Endodermal cell (in vitro differentiated cells): ENCODE measurements at places on chromosomes 13 and 19. TPM values are rescaled to one million over a fixed set of nuclear protein-coding genes. Genes with fewer than 3 reads are reported as not detected.
A peak's percentile ranks its signal among the peaks of the same experiment; 100 is the strongest.

The KL gene
- not detected in 3 replicates for total RNA-seq

The CEP89 gene
- total RNA-seq, result 34.8 to 40.4 TPM (median 38.4 TPM) in 3 replicates

The ZNF69 gene
- 18.1 and 24.6 TPM in 2 replicates for total RNA-seq

The GRK1 gene
- 1.4 and 1.7 TPM in 2 replicates for total RNA-seq

The PSG7 gene
- not detected in 3 replicates for total RNA-seq

The DCT gene
- not detected in 2 replicates for total RNA-seq

The ZFP82 gene
- 13.6 and 16.0 TPM in 2 replicates for total RNA-seq

The PRODH2 gene
- 0.93 and 1.0 TPM in 2 replicates for total RNA-seq

The SPINT2 gene
- total RNA-seq, result 415 and 443 TPM in 2 replicates

The DKKL1 gene
- 2.1 to 3.6 TPM (median 2.2 TPM) in 3 replicates for total RNA-seq

The KLK7 gene
- not detected in 2 replicates for total RNA-seq

The CLEC4G gene
- total RNA-seq, result not detected in 3 replicates

The TNFSF13B gene
- total RNA-seq, result 0.35 and 0.93 TPM in 2 replicates

- no peak for DNase-seq
These were observed 382.9 kb downstream of the KLF12 start for GRCh38 chr13:73751290-73751689.

DNA sequence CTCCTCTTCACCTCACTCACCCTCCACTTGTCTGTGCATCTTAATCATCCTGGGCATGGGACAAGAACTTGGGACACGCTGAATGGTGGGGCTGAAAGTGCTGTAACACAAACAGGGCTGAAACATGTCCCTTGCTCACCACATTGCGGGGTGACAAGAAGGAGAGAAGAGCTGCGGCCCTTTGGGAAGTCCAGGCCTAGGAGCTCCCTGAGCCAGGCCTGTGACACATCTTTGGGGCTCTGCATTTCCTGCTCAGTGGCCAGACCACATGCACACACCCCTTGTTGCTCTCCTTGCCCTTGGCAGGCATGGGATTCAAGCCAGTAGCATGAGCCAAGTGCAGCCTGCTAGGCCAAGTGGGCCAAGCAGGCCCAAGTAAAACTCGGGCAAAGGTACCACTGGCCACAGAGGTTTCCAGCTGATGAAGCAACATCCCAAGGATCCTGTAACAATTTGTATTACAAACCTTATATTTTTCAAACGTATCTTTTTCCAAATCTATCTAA, 1384.3 kb upstream of the PCDH20 start:
- no peak for DNase-seq

DNA sequence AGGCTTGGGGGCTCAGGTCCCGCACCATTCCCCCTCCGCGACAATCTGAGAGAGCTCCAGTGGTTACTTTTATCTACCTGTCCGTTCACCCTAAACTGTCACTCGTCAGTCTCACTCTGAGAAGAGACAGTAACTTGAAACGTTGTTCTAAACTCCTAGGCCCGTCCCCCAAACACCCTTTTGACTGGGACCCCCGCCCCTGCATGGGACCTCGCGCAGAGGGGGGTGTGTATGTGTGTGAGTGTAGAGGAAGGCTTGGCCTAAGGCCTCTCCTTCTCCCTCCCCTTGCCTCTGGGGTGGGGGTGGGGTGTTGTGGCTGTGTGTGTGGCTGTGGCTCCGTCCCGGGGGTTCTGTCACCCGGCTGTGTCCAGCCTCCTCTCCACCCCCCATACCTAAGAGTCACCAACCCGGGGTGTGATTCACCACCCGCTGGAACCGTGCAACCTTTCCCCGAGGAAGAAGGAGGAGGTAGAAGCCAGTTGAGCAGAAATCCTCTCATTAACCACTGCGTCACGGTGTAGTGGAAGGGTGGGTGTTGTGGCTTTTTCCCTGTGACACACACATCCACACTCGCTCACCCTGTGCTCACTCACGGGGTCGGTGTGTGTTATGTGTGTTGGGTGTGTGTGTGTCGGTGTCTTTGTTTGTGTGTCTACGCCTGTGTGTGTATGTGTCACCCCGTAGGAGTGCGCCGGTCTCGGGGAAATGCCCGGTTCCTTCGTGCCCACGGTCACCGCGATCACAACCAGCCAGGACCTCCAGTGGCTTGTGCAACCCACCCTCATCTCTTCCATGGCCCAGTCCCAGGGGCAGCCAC, 2.4 kb downstream of the FOSB start:
- no peak for DNase-seq

DNA sequence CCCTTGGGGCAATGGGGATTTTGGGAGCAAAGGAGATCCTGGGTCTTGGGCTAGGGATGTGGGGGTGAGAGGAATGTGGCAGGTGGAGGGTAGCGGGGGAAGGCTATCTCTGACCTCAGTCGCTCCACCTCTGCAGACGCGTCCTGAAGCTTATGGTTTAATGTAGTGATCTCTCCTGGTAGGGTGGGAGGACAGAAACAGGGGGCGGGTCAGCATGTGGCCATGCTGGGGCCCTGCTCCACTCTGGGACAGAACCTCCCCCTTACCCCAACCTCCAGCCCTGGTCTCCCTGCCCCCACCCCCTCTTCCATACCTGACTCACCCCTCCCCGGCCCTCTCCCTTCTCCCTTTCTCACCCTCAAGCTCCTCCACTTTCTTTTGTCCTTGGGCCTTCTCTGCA, 1.4 kb downstream of the BST2 start:
- peak; percentile 82 for DNase-seq

GRCh38 chr19:13154911-13155471, 4.8 kb downstream of the IER2 start:
- peak; percentile 94 for DNase-seq

GRCh38 chr13:50437252-50437651, 406.2 kb downstream of the DLEU7 start:
- DNase-seq, result no peak

GRCh38 chr13:51113186-51113881, 2.3 kb upstream of the C13orf42 start:
- DNase-seq, result peak; percentile 52

DNA sequence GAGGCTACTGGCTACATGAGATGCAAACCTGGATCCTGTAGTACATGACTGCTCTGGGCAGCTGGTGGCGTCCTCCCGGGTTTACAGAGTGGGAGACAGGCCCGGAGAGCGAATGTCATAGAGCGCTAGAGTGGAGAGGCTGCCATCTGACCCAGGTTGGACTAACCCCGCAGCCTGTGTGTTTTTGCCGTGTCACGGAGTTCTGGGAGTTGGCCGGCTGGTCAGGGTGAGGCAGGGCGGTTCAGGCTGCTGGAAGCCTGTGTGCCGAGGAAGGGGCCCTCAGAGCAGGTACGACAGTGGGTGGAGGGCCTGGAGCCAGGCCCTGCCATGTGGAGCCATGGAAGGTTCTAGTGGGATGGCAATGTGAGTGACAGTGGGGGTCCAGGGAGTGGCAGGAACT, 12.5 kb downstream of the CRTC1 start:
- DNase-seq, result peak; percentile 47

DNA sequence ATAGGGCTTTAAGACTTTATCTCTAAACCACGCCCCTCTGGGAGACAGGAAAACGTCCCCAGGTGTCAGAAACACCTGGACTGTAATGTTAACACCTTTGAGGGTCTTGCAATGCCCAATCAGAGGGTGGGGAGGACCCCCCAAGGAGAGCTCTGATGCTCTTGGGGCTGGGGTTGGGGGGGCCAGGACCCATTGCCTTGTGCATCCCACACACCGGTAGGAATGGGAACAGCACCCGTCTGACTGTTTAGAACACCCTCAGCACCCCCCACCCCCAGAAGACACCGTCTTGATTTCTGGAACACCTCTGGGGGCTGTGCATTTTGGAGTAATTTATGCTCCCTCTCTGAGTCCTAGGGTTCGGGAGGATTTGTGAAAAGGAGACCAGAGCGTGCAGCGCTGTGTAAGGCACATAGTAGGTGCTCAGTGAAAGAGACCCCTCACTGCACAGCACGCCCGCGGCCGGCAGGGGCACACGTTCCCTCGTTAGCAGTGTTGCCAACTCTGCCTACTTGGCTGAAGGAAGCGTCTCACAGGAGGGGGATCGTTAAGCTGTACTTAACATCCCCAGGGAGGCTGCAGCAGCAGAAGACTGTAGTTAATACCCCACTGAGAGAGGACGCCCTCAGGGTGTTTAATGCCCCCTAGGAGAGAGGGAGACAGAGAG, 2.8 kb upstream of the ERFL start:
- DNase-seq, result peak; percentile 87

GRCh38 chr13:112885782-112886268, 83.2 kb upstream of the MCF2L start:
- peak; percentile 96 for DNase-seq

GRCh38 chr13:30881191-30881651, 24.9 kb upstream of the MEDAG start:
- no peak for DNase-seq

DNA sequence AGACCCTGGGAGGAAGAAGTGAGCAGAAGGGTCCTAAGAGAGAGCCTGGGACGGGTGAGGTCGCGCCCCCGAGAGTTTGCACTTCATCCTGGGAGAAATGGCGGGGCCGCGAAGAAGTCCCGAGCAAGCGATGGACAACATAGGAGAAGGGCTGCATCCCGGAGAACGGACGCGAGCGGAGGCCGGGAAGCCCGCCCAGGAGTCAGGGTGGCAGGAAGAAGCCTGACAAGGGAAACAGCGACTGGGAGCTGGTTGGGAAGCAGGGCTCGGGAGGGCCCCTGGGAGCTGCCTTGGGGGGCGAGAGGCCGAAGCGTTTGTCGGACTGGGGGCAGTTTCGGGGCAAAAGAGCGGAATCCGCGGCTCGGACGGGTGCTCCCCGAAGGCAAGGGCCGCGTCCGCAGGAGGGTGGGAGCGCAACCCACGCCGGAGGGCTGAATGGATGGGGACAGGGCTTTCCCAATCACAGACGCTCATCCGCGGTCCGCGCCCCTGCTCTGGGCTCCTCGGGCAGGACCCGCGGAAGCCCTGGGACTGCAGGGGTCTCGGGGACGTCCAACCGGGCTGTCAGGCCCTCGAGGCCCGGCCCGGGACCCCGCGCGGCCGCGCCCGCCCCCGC, 469 bp downstream of the ABHD17A start:
- DNase-seq, result peak; percentile 61

DNA sequence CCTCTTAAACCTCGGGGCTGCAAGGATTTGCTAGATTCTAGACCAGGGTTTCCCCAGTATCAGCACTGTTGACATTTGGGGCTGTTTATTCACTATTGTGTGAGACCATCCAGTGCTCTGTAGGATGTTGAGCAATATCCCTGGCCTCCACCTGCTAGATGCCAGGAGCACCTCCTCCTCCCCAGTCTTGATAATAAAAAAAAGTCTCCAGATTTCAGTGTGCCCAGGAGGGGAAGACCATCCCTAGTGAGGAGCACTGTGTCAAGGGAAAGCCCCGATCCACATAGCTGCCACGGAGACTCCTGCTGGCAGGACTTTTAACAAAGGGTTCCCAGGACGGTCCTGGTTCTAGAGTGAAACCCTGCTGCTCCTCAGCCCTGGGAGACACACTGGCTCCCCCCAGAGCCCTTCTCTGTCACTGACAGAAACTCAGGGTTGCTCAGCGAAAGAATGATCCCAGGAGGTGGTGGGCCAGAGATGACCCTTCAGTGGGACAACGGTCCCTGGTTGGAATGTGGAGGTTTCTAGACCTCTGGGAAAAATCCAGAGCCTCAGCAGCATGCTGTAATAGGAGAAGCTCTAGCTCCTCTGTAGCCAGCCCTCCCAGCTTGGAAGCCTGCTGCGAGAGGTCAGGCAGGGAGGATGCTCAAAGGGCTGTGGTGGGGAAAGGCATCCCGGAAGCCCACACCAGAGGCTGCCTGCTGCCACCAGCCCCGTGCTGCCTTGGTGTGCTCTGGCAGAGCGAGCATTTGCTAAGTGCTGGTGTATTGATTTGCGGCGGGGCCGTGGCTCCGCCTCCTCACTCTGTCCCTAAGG, 20.3 kb downstream of the LYL1 start:
- DNase-seq, result peak; percentile 85

GRCh38 chr19:44872661-44873060, 18.4 kb upstream of the TOMM40 start:
- no peak for DNase-seq

DNA sequence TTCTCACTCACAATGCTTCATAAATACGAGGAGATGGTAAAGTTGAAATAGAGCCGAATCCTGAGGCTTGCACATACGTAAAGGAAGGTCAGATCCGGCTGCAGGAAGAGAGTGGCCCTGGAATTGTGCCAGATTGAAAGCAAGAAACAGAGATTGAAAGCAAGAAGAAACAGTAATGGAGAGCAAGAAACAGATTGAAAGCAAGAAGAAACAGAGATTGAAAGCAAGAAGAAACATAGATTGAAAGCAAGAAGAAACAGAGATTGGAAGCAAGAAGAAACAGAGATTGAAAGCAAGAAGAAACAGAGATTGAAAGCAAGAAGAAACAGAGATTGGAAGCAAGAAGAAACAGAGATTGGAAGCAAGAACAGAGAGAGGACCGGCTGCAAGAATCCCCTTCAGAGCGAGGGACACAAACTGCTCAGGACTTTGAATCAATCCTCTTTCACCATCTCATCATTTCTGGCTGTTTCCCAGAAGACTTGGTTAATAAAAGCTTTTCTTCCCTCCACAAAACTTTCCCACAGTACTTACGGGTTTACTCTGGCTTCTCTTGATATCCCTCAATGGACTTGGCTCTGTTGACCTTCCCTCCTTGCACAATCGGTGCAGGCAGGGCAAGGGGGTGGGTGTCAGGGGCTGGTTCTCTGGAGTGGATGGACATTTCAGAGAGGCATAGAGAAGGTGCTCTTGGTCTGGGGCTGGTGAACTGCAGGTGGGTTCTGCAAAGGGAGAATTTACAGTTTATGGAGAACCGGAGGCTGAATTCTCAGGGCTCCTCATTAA, 25.5 kb downstream of the OR7A5 start:
- DNase-seq, result no peak

- no peak for DNase-seq
These were observed 173.1 kb downstream of the ABCC4 start for GRCh38 chr13:95128045-95128643.
